Fibroblast of skin of left biceps (primary cell): ENCODE measurements at places on chromosomes 1 and 21.

DNA sequence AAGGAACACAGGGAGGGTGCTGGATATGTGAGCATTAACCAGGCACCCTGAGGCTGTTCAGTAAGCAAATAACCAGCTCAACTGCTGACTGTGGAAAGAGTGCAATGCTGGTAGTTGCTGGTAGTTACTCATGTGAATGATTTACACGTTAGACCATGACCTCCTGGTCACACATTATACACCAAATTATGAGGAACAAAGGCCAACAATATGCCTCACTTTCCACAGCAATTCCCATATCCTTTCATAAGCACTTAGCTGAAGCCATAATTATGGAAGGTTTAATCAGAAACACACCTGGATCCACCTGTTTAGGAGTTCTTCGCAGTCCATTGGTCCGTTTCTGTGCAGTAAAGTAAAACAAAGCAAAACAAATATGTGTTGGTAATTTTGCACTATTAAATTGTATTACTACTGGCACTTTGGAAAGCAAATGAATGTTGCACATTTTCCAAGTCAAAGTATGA lies 281.8 kb downstream of the VAV3 start:
- no peak for DNase-seq

- DNase-seq: no peak
Measured at GRCh38 chr1:103790172-103790571, 40.5 kb downstream of the AMY1C start.

DNA sequence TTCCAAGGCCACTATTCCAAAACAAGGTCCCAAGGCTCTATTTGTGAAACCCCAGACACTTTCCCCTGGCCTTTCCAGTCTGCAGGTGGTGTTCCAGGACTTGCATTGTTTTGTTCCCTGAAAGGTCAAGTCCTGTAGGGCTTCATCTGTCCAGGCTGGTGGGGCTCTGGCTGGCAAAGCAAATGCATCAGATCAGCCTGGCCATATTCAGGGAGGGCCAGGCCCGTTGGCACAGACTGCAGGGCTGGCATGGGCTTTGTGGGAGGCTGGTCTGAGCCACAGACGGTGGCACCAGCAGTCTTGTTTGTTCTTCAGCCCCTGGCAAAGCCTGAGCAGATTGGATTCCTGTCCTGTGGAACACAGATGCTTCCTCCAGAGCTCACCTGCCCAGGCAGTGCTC lies 93.0 kb downstream of the SPATA46 start:
- DNase-seq: no peak

DNA sequence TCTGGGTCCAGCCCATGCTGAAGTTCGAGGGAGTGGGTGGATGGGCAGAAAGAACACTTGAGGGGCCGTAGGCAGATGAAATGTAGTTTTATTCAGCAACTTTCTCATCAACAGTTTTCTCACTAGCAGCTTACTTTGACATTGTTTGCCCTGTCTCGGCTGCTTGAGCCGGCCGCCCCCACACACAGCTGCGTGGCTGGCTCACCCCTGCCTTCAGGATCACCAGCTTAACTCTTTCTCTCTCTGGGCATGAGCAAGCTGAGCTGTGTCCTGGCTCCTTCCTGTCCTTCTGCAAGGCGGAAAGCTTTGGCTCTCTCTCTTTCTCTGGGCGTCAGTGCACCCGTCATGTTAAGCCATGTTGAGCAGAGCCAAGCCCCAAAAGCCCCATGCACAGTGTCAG lies 104.4 kb upstream of the GNG12 start:
- no peak for DNase-seq

DNA sequence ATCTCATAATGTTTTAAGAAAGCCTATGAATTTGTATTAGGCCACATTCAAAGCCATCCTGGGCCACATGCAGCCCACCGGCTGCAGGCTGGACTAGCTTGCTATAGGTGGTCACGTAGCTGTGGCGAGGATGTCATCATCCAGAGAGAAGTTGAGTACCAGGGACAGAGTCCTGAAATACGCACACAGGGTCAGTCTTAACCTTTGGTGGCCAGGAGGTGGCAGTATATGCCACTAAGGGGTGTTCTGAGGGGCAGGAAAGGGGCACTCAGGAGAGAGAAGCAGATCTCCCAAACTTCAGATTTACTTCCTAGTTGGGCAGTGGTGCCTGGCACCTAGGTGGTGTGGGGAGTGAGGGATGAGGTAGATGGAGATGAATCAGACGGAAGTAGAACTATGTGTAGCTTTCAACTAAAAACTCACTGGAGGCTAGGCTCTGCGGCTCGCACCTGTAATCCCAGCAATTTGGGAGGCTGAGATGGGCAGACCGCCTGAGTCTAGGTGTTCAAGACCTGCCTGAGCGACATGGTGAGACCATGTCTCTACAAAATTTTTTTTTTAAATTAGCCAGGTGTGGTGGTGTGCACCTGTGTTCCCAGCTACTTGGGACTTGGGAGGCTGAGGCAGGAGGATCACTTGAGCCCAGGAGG lies 16.3 kb upstream of the CDK18 start:
- no peak for DNase-seq

- no peak for DNase-seq
Measured at GRCh38 chr1:182666706-182667105, 17.7 kb downstream of the RGS8 start.

GRCh38 chr21:34732388-34732821 lies 63.6 kb downstream of the CLIC6 start:
- DNase-seq: no peak

DNA sequence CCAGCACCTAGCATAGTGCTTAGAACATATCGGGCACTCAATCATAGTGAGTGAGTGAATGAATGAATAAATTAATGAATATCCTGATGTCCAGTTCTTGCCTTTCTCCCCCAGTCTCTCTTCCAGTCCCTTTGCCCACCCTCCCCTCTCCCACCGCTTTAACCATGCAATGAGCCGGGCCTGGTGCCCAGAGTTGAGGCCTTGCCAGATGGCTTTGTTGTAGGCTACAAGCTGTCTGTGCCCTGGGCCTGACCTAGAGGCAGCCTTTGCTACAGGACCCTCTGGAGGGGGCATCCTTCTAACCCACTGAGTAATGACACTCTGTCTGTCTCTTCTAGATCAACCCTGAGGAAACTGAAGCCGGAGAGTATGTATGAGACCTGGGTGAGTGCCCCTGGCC lies 6.9 kb downstream of the CASQ1 start:
- no peak for DNase-seq

DNA sequence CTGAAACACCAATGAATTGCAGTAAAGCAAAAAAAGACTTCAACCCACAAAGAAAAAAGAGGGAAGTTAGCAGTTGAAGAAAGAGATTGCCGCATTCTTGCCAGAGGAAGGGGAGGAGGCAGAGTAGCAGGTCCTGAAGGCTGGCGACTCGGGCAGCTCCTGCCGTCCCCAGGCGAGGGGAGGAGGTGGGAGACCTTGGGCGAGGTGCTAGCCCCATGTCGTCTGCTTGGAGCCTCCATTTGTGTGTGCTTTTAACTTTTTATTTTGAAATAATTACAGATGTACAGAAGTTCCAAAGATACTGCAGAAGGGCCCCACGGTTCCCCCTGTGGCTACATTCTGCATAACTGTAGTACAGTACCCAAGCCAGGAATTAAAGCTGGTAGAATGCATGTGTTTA lies 6.7 kb downstream of the TRPM2 start:
- no peak for DNase-seq

- DNase-seq: no peak
Measured at GRCh38 chr1:94349853-94350252, 68.3 kb upstream of the ABCD3 start.

DNA sequence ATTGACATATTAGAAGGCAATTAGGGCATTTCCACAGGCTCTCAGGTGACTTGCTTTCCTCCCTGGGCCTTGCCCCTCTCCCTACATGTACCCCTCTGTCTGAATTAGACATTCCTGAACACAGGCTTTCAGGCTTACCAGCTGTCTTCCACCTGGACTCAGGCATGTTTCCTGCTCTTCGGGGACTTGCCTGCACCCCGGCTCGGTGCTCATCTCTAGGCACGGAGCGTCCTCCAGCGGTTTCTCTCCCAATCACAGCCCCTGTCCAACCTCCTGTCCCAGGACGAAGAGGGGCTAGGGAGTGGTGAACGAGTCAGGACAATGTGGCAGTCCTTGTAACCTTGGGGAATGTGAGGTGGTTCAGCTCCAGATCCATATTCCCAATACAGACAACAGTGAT lies 4.2 kb downstream of the PROK1 start:
- no peak for DNase-seq

- peak; percentile 29 for DNase-seq
Measured at GRCh38 chr1:19616489-19616888, 27.6 kb upstream of the NBL1 start.

DNA sequence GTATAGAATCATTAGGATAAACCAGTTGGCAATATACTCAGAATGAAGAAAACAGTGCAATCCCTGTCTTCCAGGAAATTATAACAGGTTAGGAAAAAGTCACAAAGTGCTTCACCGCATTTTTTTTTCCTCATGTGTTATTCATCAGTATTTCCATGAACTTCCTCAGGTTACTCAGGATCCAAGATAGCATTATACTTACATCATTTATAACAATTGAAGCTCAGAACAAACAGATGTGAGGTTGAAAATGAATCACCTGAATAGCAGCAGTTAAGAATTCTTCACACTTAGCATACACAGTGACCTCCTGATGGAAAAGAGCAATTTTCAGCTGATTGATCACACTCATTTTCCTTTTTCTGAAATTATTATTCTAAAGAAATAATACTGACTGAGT lies 1040.7 kb upstream of the B3GALT2 start:
- no peak for DNase-seq

- no peak for DNase-seq
Measured at GRCh38 chr1:16133007-16133961, 22.6 kb downstream of the EPHA2 start.

GRCh38 chr1:157087030-157087429 lies 12.6 kb downstream of the ETV3L start:
- no peak for DNase-seq

DNA sequence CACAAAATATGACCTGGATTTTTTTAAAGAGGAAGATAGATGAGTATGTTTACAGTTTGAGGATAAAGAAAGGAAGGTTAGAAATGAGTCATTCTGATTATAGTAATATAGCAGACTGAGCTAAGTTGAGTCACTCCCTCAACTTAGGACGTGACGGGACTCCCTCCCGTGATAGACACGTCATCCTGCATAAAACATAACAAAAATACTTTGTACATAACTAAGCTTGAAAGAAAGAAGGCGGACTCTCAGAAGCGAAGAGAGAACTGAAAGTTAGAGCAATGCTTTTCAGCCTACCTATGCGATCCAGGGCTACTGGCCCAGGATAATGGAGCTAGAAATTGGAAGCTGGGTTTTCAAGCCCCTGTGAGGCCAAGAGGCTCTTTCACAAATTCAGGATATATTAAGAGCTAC lies 53.0 kb upstream of the DESI2 start:
- DNase-seq: peak; percentile 73

DNA sequence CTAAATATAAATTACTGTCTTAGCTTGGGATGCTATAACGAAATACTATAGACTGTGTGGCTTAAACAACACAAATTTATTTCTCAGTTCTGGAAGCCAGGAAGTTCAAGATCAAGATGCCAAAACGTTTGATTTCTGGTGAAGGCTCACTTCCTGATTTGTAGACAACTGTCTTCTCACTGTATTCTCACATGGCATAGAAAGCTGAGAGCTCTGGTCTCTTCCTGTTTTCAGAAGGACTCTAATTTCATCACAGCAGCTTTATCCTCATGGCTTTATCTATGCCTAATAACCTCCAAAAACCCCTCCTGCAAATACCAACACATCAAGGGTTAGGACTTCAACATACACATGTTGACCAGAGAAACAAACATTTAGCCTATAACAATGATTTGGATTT lies 1795.5 kb downstream of the MRPL39 start:
- DNase-seq: no peak

- DNase-seq: peak; percentile 49
Measured at GRCh38 chr1:161115132-161115711, 2.6 kb downstream of the PFDN2 start.

- DNase-seq: no peak
Measured at GRCh38 chr1:62274496-62275485, 44.4 kb downstream of the KANK4 start.

GRCh38 chr1:156789621-156790318 lies 22.4 kb downstream of the PRCC start:
- DNase-seq: no peak

DNA sequence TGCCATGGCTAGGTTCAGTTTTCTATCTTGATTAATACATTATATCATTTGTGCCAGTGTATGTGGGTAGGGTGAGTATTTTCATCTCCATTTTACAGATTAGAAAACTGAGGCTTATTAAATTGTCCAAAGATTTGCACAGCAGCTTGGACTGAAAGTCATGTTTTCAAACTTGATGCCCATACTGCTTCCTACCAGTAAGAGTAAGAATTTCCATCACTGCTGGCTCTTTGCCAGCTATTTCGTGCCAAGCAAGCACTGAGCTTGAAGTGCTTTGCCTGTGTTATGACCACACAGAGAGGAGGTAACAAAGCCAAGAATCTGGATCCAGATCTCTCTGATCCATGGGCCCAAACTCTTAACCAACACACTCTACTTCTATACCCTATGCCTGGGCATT lies 295.0 kb downstream of the VAV3 start:
- no peak for DNase-seq

DNA sequence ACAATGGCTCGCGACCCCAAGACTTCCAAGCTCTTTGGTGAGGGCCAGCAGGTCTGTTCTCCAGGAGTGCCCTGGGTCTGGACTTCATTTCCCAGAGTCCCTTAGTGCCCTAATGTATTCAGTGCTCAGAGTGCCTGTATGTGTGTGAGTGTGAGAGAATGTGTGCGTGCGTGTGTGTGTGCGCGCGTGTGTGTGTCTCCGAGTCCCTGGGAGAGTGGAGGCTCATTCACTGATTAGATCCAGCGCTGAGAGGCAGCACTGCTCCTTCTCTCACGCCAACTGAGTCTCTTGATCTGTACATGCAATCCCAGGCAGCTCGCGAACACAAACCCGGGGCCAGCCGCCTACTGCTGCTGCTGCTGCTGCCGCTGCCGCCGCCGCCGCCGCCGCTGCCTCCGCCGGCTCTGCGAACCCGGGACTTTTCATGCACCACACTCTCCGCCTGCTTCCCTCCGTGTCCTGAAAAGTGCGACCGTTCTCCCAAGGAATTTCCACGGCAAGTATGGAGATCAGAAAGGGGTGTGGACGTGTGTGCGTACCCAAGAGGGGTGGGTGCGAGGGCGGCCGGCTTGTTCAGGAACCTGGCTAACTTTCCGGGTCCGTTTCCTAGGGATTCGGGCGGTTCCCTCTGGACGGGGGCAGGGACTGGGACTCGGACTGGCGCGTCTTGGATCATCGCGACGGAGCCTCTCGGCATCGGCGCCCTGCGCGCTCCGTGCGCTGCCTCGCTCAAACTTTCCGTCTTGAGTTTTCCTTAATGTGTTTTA lies at the start of gene RNF220:
RNF220 (plus strand) TSS at position 225 of the 767 bp plus-strand sequence.
- peak; percentile 25 for DNase-seq

- no peak for DNase-seq
Measured at GRCh38 chr21:37983336-37984095, 67.3 kb upstream of the KCNJ6 start.

DNA sequence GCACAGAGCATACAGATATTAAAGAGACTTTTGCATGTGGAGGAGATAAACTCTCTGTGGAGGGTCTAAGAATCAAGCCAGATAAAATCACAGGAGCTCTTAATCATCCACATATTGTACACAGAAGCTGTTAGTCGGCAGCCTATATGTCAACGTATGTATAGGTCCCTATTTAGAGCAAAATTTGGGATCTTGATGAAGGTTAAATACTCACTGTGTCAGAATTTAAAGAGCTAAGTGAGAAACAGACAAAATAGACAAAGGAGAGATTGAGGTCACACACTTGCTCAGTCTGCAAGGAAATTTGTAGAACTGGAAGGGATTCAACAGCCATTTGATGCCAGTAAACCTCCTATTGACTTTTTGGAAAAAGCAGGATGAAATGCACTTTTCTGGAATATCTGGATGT lies 4.1 kb upstream of the IRF2BP2 start:
- DNase-seq: no peak

- no peak for DNase-seq
Measured at GRCh38 chr1:76501586-76502219, 365.6 kb upstream of the ST6GALNAC5 start.
